ENCODE measurements at places on chromosomes 13 and 19.
A peak's percentile ranks its signal among the peaks of the same experiment; 100 is the strongest.

DNA sequence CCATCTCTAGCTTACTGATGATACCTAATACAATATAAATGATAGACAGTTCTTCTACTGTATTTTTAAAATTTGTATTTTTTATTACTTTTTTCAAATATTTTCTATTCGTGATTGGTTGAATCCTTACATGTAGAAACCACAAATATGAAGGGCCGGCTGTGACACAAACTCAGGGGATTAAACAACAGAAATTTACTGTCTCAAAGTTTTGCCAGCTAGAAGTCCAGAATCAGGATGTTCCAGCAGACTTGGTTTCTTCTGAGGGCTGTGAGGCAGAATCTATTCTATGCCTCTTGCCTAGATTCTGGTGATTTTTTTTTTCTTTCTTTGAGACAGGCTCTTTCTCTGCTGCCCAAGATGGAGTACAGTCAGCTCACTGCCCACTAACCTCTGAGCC lies 13.8 kb downstream of the FPR1 start:
- no peak for DNase-seq

DNA sequence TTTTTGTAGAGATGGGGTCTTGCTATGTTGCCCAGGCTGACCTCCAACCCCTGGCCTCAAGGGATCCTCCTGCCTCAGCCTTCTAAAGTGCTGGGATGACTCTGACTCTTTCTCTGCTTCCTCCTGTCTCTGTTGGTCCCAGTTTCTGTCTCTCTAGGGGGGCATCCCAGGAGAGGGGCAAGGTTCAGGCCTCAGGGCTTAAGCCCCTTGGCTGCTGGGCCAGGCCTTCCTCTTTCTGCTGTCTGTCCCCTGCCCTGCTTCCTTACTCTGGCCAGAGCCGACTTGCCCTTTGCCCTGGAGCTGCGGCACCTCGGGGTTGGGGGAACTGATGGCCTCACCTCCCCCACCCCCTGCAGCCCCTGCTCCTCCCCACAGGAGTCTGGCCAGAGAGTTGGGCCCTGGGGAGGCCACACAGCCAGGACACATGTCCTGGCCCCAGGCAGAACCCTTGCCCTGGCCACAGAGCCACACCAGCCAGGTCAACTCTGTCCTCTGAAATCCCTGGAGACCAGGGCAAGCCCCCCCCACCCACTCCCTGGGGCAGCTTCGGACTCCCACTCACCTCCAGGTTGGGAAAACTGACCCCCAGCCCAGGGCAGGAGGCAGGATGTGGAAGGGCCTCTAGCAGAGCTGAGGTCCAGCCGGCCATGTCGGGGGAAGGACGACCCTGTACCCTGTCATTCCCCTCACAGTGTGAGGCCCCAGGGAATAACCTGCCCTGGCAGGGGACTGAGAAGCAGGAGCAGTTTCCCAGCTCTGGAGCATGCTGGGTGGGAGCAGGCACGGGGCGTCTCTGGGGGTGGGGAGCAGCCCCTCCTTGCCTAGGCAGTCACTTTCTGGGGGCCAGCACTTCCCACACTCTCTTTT lies 23.7 kb downstream of the CEBPA start:
- no peak for DNase-seq

- no peak for DNase-seq
These were observed 1131.7 kb downstream of the SLITRK5 start for GRCh38 chr13:88802886-88803285.

- no peak for DNase-seq
These were observed 1301.5 kb upstream of the ATXN8OS start for GRCh38 chr13:68806125-68806524.

- no peak for DNase-seq
These were observed at the start of gene ARHGAP35 for GRCh38 chr19:46860846-46861690. TSS of gene ARHGAP35 (plus strand) at chr19:46860997. CDS start at chr19:46918676, 57,679 bp downstream.

DNA sequence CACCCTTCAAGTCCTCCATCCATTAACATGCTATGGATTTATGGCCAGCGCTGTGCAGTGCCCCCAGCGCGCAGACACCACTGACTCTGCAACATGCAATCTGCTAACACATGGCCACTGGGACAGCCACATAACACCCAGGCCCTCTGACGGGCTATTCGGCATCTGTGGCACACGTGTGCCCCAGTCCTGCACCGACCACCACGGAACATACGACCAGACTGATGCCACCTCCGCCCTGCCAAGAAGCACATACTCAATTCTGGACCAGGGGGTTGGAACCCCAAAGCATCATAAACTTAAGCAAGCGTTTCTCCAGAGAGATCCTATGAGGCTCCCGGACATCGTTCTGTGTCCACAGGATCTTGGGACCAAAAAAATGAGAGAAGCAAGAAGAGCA lies 9.8 kb downstream of the STK24 start:
- DNase-seq: no peak

DNA sequence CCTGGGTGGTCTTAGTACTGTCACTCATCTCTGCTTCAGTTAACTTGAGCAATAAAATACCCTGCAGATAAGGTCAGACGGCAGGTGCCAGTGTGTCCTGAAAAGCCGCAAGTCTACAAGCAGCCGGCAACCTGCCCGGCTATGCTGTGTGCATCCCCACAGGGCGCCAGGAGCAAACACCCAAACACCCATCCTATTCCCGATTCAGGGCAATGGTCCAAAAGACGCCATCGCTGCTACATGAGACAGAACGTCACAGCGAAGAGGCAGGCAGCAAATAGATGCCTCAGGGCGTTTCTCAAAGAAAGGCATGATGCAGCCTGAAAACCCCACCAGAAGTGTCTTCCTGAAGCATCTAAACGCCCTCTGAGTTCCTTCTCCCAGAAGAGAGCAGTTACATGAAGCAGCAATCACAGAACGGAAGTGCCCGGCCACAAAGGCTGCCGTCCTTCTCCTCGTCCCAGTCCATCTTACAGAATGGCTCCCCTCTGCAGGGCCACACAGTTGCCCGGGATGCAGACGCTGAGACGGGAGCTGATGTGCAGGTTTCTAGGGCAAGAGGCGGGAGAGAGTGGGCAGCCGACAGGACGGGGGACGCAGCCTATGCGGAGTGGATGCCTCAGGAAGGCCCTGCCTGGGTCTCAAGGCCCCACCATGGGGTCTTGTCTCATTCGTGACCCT lies 35.1 kb downstream of the RASA3 start:
- DNase-seq: no peak

- DNase-seq: no peak
These were observed 188.9 kb upstream of the TSC22D1 start for GRCh38 chr13:44765001-44765471.

- DNase-seq: peak; percentile 87
These were observed 2.8 kb upstream of the CIRBP start for GRCh38 chr19:1266129-1266915.
